ENCODE measurements at places on chromosomes 5 and 9. TPM values are rescaled to one million over a fixed set of nuclear protein-coding genes. Genes with fewer than 3 reads are reported as not detected.

FOXD4L3 gene
- not detected for total RNA-seq

C5orf52 gene
- total RNA-seq: not detected

FSD1L gene
- 3.0 TPM for total RNA-seq

NOXA1 gene
- 3.5 TPM for total RNA-seq

STC2 gene
- total RNA-seq: 71.6 TPM

CBY3 gene
- not detected for total RNA-seq

SLC4A9 gene
- total RNA-seq: 0.54 TPM

NIPAL4 gene
- total RNA-seq: 0.34 TPM

RNF183 gene
- total RNA-seq: not detected

GPR150 gene
- total RNA-seq: 0.83 TPM

WDR36 gene
- total RNA-seq: 25.7 TPM

GADD45G gene
- 2.6 TPM for total RNA-seq

GCNT4 gene
- total RNA-seq: 3.8 TPM

EPB41L4A gene
- total RNA-seq: 11.1 TPM

PLAC8L1 gene
- total RNA-seq: not detected

PCDHGA4 gene
- 2.7 TPM for total RNA-seq

IL4 gene
- total RNA-seq: not detected

C5 gene
- 5.7 TPM for total RNA-seq

TMEM174 gene
- total RNA-seq: not detected

MARCOL gene
- total RNA-seq: not detected

CARD6 gene
- total RNA-seq: 37.1 TPM

SIT1 gene
- total RNA-seq: 27.5 TPM

BRINP1 gene
- total RNA-seq: 0.10 TPM

RNF208 gene
- 6.2 TPM for total RNA-seq

CEP72 gene
- 12.7 TPM for total RNA-seq

CDX1 gene
- not detected for total RNA-seq

RNF20 gene
- 22.0 TPM for total RNA-seq

LCN9 gene
- not detected for total RNA-seq

PCDHGA10 gene
- total RNA-seq: 5.3 TPM

GALNT12 gene
- total RNA-seq: 1.5 TPM

LRRTM2 gene
- total RNA-seq: 2.1 TPM

PCDHB15 gene
- 4.6 TPM for total RNA-seq

LOX gene
- 17.4 TPM for total RNA-seq

ECM2 gene
- total RNA-seq: 0.60 TPM

PITX1 gene
- total RNA-seq: not detected

CD14 gene
- total RNA-seq: 147 TPM

ANXA6 gene
- 142 TPM for total RNA-seq

PCDHA1 gene
- total RNA-seq: not detected

OMD gene
- 0.46 TPM for total RNA-seq

C9 gene
- total RNA-seq: not detected

LCN1 gene
- total RNA-seq: not detected

CFAP157 gene
- not detected for total RNA-seq

FBXL7 gene
- 12.2 TPM for total RNA-seq

VCAN gene
- total RNA-seq: 90.6 TPM

HCN1 gene
- not detected for total RNA-seq

CER1 gene
- not detected for total RNA-seq

TEK gene
- 52.5 TPM for total RNA-seq

CDH10 gene
- not detected for total RNA-seq

SLC44A1 gene
- 17.9 TPM for total RNA-seq

PLPP6 gene
- total RNA-seq: 11.6 TPM
